ENCODE measurements at places on chromosomes 2 and 18.

- no peak for DNase-seq
Measured at GRCh38 chr2:157698430-157698829, 69.8 kb upstream of the ACVR1C start.

DNA sequence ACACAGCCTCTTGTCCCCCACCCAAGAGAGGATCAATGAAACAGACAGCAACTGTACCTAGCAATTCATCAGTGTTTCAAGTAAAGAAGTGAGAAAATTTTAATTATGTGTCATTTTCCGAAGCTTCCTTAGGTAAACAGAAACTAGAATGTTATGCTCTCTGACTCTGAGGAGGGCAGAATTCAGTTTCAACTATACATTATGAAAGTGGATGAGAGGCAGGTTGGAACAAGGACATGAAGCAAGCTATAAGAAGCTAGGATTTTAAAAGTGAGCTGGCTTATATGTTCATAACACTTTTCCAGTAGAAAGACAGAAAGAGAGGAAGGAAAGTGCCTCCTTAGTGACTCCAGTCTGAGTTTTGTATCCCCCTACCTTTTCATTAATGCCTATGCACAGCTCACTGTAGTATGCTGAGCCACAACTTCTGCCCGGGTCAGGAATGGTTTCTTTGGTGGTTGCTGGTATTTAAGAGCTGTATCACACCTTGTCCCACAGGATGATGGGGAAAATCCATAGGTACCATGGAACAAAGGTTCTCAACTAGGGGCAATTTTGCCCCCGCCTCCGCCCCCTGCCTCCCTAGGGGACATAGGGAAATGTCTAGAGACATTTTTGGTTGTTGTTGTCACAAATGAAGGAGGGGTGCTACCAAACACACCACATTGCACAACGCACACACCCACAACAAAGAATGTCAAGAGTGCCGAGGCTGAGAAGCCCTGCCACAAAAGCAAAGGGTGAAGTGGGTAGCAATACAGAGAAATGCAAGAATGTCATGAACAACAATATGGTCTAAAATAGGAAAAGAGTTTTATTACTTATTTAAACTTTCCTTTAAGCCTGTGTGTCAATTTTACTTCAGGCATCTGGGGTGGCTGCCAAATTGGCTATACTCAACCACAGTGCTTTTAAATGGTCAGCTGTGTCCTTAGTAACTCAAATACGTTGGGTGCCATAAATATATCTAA lies 161.0 kb upstream of the ZFP36L2 start:
- DNase-seq: peak; percentile 44

GRCh38 chr2:199147216-199147615 lies 310.5 kb downstream of the SATB2 start:
- no peak for DNase-seq

GRCh38 chr2:152038441-152038958 lies 60.3 kb downstream of the CACNB4 start:
- no peak for DNase-seq

GRCh38 chr2:158505448-158505934 lies 48.7 kb downstream of the PKP4 start:
- DNase-seq: no peak

DNA sequence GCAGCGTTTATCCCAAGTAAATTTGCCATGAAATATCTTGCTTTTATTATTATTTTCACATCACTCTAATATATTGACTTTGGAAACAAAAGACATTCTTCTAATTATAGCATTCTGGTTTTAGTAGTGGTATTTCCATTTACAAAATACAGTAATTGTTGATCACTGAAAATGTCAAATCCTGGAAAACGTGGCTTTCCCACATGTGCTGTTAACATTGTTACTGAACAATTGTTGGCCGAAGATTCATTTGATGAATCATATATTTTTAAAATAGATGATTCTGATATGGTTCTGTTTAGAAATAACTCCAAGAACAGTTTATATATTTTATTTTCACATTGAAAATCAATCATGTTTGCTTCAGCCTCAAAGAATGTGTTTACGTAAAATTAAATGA lies 32.9 kb downstream of the SP140 start:
- no peak for DNase-seq

DNA sequence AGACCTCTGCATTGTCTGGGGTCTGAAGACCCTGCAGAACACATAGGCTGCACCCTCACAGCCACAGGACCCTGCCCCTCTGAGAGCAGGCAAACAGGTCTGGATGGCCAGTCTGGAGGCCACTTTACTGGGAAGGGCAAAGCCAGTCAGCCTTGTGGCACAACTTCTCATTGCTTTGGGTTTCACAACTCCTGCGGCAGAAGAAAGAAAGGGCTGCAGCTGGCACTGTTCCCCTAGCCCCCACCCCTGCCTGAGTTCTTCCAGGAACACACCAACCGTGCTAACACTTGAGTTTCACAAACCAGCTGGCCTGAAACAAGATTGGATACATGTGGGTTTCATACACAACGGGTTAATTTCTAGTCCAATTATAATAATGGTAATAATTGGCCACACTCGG lies 276.5 kb upstream of the MGAT5 start:
- no peak for DNase-seq

GRCh38 chr18:73793386-73793785 lies 354.2 kb downstream of the FBXO15 start:
- no peak for DNase-seq

DNA sequence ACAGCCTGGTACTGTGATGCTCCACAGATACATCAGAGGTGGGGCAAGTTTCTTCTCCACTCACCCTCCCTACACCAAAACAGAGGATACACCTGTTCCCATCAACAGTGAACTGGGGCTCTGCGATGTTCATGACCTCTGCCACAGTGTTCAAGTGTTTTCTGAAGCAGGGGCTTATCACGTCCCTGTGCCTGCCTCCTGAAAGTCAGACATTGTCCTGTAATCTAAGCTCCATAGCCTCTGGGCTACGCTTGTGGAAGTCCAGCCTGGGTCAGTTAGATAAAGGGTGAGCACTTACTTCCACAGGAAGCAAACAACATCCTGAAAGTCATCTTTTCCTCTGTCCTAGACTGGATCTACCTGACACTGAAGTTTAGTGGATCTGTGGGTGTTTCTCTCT lies 20.2 kb upstream of the MRO start:
- no peak for DNase-seq

DNA sequence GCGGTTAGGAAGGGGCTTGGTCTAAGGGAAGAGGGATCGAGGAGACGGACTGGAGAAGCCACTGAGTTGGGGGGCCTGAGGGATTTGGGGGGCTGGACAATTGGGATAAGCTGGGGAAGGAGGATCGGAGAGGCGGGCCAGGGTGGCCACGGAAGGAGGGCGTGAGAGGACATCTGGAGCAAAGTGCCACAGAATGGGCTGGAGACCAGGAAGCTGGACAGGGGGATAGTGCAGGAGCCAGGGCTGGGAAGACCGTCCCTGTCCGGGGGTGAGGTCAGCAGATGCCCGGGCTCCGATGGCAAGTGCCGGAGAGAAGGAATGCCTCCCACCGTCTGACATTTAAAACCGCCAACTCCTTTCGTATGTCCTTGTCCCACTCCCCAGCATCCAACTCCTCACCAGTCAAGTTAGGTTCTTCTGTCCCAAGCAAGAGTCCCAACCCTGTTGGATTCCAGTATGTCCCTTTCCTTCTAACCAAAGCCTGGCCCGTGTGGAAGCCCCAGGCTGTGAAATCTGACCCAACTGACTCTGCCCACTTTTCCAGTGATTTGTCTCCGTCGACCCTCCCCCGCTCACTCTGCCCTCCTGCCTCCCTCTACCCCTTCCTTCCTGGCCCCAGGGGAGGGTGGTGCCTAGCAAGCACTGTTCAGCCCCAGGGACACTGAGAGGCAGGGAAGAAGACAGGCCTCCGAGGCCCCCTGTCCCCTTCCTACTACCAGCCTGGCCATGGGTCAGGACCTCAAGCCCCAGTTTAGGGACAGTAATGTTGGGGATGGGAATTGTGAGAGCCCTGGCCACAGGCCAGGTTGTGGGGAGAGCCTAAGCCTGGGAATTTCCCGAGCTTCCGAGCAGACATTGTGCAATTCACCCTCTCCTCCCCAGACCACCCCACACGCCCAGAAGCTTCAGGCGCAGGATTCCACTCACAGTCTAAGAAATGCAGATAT lies 31.5 kb upstream of the TMBIM1 start:
- DNase-seq: no peak

GRCh38 chr18:38077229-38077628 lies 511.6 kb upstream of the CELF4 start:
- no peak for DNase-seq

DNA sequence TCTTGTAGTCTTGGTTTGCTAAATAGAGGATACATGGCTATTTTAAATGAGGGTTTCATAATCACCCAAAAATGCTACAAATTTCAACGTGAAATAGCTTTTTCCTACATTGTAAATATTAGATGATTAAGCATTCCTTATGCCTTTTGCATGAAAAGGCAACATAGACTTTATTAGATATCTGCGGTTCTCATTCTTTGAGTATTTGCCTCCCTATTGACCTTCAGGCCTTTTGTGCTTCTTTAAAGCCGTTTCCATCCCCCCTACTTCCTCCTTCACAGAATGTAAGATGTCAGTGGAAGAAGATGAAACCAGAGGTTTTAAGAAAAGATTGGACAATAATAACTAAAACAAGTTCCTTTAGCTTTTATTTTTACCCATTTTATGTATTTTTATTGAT lies 144.1 kb downstream of the UBE2E3 start:
- DNase-seq: no peak

GRCh38 chr2:97726261-97727064 lies 13.1 kb downstream of the ZAP70 start:
- DNase-seq: no peak
